Activated T-helper 17 cell treated with anti-CD3 and anti-CD28 coated beads, Interleukin-2, amount 50 U/mL, for 72 hours (primary cell): ENCODE measurements at places on chromosomes 3 and 15. TPM values are rescaled to one million over a fixed set of nuclear protein-coding genes. Genes with fewer than 3 reads are reported as not detected.

Gene WDR49
- total RNA-seq, result 0.71 TPM

- no peak for ATAC-seq
Measured at GRCh38 chr3:14137445-14137844, 12.6 kb downstream of the TMEM43 start.

- no peak for ATAC-seq
Measured at GRCh38 chr15:40016224-40016865, 22.6 kb downstream of the SRP14 start.

DNA sequence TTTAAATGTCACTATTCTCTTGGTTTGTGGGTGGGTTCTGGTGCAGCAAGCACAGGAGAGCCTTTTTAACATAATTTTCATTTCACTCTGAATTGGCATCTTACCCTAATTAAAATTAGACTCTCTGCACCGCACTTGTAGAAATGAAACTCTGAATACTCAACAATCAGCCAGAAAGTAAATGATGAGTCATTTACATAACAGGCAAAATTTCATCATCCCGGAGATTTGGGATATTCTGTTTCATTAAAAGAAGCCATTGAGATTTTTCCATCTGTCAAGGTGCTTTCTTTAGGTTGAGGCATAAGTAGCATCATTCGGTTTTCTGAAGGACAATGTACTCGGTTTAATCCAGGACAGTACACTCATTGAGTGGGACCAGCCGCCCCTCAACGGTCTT, 111.0 kb downstream of the RFTN1 start:
- no peak for ATAC-seq

DNA sequence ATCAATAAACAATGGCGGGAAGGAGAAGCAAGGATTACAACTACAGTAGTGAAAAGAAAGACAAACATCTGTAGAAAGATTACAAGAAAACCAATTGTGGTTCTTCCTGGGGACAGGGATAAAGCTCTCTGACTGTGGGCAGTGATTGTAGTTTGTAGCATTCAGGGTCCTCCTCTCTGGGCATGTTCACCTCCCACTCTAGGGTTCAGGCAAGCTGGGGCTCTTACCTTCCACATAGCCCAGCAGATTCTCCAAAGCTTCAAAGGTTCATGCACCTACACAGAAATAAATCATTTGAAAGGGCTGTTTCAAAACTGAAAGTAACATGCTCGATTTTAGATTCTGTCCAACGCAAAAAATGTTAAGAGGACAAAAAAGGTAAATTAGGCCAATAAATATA, 17.4 kb upstream of the UBE3A start:
- no peak for ATAC-seq
